ENCODE measurements at places on chromosomes 2 and 18. TPM values are rescaled to one million over a fixed set of nuclear protein-coding genes. Genes with fewer than 3 reads are reported as not detected.

DNA sequence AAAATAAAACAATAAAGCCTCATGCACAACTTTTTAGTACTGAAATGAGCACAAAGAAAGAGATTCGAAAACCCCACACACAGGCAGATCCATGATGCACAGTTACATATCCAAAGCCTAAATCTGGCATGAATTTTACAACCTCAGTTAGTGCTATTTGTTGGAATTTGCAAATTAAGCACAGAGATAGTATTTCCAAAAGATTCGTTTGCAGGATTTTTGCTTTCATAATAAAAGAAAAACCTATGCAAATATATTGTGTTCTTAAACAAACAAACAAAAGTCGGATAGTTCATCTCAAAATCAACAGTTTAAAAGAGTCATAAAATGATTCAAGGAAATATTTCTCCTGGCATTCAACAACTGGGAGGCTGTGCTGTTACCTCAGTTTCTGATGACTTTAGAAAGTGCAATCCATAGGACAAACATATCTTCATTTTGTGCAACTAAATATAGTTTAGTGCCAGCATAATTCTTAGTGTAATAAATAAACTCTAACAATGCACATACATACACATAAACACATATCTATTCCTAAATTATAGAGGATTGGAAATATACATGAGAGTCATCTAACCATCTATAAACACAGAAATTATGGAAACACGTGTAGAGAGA is 10.8 kb downstream of the PAX3 start:
- DNase-seq, result no peak

DNA sequence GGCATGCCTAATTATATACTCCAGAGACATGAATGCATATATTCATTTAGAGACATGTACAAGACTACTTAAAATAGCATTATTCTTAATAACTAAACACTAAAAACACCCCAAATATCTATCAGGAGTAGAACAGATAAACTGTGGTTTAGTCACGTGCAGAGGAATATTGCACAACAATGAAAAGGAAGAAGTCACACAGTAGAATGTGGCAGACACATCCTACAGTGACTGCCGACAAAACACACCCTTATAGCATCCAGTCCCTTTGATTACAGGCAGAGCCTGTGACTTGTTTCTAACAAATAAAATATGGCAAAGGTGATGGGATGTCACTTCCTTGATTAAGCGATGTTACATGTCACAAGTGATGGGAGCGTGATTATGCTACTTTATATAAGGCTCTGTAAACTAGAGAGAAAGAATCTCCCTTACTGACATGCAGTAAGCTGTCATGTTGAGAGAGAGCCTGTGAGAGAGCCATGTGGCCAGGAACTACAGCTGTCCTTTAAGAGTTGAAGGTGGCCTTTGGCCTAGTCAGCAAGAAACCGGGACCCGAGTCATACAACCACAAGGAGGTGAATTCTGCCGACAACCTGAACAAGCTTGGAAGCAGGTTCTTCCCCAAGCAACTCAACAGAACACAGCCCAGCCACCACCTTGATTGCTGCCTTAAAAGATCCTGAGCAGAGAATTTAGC is 39.1 kb upstream of the LGALSL start:
- DNase-seq, result peak; percentile 24

DNA sequence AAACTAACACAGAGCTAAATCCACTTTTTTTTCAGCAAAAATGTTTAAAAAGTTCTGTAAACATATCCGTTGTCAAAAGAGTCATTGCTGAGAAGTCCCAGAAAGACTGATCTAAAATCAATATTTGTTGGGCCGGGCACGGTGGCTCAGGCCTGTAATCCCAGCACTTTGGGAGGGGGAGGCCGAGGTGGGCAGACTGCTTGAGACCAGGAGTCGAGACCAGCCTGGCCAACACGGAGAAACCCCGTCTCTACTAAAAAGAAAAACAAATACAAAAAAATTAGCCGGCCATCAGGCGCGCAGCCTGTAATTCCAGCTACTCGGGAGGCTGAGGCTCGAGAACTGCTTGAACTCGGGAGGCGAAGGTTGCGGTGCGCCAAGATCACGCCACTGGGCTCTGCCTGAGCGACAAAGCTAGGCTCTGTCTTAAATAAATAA is 1.4 kb downstream of the OLA1 start:
- no peak for DNase-seq

DNA sequence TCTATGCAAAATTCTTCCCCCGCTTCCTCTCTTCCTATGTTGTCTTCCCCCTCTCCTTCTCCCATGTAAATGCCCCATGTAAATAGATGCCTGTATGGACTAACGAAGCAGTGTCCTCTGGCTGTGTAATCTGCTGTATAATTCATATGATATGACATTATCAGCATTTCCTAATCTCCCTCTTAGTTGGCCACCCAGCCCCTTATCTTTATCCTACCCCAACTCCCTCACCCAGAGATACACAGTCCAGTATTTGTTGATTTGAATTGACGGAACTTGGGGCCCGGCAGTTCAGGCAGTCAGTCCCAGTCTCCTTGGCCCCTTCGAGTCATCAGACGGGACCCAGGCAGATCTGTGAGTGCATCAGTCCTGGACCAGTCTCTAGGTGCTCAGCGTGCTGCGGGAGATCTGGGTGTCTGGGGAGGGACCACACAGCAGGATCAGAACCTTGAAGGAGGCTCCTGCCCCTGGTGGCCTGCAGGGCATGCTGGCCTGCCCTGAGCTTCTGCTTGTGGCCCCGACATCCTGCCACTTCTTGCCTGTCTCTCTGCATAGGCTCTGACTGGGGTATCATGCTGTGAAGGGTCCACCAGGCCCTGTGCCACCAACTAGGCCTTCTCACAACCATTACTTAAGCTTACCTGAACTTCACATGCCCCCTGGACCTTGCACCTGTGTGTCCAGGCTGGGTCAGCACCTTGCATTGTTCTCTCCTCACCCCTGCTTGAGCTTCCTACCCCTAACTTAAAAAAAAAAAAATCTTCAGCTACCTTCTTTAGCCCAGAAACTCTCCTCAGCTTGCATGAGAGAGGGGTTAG is 88.1 kb upstream of the ATL2 start:
- no peak for DNase-seq

DNA sequence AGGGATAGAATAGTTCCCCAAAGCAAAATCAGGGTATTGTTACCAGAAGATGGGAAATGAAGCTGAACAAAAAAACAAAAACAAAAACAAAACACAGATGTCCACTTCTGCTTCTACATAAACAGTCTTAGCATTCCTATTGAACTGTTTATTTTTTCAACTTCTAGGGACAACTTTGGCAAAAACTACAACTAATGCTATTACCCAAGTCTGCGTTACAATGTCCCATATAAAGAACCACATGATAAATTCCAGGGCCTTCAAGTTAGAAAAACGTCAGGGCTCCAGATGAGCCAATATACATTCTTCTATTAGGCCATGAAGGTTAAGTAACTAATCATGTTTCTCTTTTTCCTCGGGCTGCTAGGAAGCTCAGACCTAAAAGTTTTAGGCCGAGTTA is 16.9 kb downstream of the PID1 start:
- DNase-seq, result no peak

- no peak for DNase-seq
These were observed 464.2 kb upstream of the PIK3C3 start for GRCh38 chr18:41490861-41491260.

DNA sequence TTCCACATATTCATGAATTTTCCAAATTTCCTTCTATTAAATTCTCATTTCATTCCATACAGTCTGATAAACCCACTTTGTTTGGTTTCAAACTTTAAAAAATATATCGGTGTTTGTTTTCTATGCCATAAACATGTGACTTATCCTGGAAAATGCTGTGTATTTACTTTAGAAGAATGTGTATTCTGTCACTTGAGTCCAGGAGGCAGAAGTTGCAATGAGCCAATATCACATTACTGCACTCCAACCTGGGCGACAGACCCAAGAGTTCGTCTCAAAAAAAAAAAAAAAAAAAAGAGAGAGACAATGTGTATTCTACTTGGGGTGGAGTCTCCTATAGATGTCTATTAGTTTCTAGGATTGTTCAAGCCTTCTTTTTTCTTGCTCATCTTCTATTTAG is 31.8 kb downstream of the MBD5 start:
- no peak for DNase-seq

GRCh38 chr2:54029721-54030395 is 59.1 kb upstream of the PSME4 start:
- DNase-seq, result no peak

- no peak for DNase-seq
These were observed 9.4 kb upstream of the ASXL2 start for GRCh38 chr2:25887624-25888242.

Gene ASXL3
- total RNA-seq, result not detected

Gene IL1RL2
- 1.1 TPM for total RNA-seq

Gene INHA
- total RNA-seq, result not detected

Gene VWA3B
- total RNA-seq, result not detected

Gene DTNA
- total RNA-seq, result not detected

Gene FIGN
- total RNA-seq, result not detected

All from activated CD4-positive, alpha-beta memory T cell treated with anti-CD3 and anti-CD28 coated beads for 36 hours (primary cell).